ENCODE measurements at places on chromosomes 2 and 18.

DNA sequence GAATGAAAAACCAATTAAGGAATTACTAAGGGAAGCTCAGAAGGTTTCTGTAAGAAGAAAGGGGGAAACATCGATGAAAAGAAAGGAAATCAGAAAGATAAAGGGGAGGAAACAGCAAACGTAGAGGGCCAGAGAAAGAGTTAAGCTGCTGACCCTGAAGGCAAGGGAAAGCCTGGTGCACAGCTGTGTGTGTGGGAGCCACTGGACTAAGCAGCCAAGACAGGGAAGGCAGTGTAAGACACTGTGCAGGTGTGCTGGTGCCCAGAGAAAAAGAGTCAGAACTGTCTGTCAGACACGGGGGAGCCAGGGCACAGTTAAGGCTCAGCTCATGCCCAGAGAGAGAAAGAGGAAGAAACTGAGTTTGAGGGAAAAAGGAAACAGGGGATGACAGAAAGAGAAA, 104.0 kb downstream of the HIBCH start:
- no peak for DNase-seq

GRCh38 chr2:214592011-214592410, 181.2 kb downstream of the VWC2L start:
- DNase-seq, result no peak

DNA sequence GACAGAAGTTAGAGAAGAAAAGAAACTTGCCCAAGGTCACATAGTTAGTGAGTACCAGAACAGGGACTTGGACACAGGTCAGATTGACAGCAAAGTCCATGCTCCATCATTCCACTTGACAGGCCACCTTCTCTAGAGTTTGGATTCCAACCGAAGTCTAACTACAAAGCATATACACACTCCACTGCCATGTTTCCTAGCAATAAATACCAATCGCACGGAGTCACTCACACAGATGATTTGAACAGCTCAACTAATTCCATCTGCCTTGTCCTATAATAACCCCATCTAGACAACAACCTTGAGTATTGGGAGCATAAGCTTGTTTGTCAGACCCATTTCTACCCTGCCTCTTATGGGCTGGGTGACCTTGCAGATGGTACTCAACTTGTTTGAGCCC, 334.6 kb upstream of the MGAT5 start:
- DNase-seq, result no peak

- no peak for DNase-seq
Observed at GRCh38 chr2:240991378-240992263, 6.8 kb upstream of the SNED1 start.

GRCh38 chr18:69954719-69955480, 7.2 kb upstream of the CD226 start:
- DNase-seq, result no peak

DNA sequence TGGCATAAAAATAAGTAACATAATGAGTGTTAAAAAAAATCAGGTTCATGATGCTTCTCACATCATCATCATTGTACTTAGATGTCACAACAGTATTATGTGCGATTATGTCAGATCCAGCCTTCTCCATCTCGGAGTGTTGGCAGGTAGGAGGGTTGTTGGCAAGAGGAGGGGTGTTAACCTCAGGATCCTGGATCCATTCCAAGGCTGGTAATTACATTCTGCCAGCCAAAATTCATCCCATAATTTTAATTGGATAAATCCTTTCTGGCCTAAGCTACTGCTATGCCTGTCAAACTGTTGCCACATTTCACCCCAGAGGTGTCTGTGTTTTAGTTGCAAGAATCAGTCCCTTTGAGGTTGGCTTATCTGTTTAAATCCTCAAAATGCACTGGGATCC, 891 bp upstream of the FTCDNL1 start:
- DNase-seq, result no peak

- DNase-seq, result no peak
Observed at GRCh38 chr2:10935953-10936942, 24.5 kb downstream of the KCNF1 start.

- no peak for DNase-seq
Observed at GRCh38 chr2:149223472-149224095, 106.8 kb upstream of the LYPD6 start.

DNA sequence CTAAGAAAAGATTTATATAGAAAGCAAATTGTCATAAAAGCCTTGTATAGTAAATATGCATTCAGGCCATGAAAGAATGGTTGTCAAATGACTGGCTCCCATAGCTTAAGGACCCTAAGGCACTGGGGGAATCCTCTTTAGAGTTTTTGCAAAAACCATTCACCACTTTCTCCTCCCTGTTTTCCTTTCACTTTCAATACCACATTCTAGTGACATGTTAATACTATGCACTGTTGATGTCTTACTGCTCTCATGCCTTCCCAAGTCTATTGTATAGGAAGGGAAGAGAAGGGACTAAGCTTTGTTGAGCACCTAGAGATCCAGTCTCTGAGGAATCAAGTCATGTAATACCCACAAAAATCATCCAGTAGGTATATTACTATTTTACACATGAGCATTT, 383.0 kb upstream of the LRRTM1 start:
- no peak for DNase-seq

- DNase-seq, result no peak
Observed at GRCh38 chr2:232496501-232497270, 9.1 kb upstream of the ECEL1 start.

DNA sequence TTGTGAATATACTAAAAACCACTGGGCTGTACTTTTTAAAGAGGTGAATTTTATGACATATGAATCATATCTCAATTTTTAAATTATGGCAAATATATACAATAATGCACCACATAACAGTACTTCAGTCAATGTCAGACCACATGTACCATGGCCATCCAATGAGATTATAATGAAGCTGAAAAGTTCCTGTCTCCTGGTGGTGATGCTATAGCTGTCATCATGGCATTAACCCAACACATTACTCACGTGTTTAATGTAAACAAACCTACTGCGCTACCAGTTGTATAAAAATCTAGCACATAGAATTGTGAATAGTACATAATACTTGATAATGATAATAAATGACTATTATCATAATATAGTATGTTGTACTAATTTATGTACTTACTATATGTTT, 77.6 kb upstream of the ID2 start:
- DNase-seq, result no peak

- DNase-seq, result no peak
Observed at GRCh38 chr18:45653090-45653489, 37.8 kb downstream of the SLC14A2 start.

Measured in stimulated activated CD8-positive, alpha-beta memory T cell treated with anti-CD3 and anti-CD28 coated beads, Interleukin-7, amount 100 ng/mL, for 1 hour (primary cell).